ENCODE measurements at places on chromosomes 12 and 14.

DNA sequence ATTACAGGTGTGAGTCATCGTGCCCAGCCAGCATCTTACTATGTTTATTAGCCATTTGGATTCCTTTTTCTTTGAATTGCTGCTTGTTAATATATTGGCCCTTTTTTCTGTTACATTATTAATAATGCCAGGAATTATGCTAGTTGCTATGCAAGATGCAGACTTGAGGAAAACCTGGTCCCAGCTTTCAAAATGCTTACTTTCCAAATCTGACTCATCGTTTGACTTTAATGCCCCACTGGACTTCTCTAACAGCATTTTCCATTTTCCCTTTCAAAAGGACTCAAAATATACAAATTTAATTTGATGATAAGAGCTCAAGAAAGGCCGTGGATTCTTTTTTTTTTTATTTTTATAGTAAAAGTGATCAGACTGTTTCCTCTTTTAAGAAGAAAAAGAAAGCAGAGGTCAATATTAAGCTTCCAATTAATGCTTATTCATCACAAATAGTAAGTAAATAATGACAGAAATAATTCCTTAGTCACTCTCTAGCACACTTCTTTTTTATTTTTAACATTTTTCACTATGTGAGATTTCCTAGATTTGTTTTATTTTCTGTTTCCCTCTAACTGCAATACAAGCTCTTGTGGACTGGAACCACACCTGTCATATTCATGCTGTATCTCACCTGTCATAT, 146.1 kb upstream of the FGD4 start:
- no peak for DNase-seq

- DNase-seq: no peak
Observed at GRCh38 chr12:132525833-132526455, 36.0 kb downstream of the FBRSL1 start.

DNA sequence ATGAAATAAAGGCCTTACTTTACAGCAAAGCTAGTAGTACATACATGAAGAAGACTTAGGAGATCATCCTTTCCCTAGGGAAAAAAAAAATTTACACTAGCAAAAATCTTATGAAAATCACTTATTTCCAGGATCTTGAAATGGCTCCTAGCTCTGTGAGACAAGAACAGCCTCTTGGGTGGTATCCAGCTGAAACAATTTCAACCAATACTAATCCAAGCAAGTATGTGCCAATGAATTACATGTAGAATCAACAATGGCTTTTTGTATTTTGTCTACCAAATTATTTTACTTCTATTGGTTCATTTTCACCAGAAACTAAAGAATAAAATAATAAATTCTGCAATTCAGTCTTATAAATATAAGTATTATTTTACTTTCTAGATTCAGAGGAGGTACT, 2.7 kb upstream of the SLCO1A2 start:
- DNase-seq: no peak

DNA sequence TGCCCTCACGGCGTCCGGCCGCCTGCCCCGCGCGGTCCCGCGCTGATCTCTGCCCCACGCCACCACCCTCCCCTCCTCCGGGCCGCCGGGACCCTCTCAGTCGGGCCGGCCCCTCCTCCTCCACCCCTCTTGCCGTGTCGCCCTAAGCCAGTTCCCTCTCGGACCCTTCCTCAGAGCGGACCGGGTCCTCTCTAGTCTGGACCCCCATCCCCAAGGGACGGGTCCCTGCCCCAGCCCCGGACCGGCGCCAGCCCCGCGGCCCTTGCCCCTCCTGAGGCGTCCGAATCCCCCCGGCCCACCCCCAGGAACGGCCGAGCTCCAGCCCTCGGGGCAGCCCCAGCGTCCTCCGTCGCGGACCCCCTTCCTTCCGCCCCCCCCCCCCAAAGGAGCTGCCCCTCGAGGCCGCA, 485 bp downstream of the PPP4R4 start:
- DNase-seq: no peak

DNA sequence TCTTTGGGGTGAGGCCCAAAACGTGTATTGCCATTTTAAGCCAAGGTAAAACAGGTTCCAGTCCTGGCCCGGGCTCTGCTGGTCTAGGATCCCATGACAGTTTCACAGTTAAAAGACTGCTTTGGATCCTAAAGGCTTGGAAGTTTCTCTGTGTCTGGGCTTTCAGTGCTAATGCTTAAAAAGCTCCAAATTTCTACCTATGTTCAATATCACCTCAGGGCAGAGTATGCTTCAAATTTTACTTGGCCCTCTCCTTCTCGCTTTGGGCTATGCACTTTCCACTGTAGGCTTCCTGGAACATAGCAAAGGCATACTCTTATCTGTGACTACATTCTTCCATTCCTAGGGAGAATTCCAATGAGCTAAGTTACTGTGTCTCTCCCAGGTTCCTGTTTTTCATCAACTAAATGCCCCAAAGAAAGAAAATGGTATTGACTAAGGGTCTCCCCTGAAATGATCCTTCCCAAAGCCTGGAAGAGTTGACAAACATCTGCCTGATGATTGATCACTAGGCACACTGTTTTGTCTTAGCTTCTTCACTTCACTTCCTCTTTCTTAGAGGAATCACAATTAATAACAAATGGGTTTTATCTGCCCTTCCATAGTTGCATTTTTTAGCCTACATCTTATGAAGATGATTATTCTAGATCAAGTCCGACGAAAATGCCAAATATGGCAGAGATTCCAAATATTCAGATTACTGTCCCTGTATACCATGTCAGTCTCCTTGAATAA, 79.4 kb downstream of the TMTC2 start:
- DNase-seq: no peak

- no peak for DNase-seq
Observed at GRCh38 chr12:66765204-66765603, 86.3 kb upstream of the GRIP1 start.

DNA sequence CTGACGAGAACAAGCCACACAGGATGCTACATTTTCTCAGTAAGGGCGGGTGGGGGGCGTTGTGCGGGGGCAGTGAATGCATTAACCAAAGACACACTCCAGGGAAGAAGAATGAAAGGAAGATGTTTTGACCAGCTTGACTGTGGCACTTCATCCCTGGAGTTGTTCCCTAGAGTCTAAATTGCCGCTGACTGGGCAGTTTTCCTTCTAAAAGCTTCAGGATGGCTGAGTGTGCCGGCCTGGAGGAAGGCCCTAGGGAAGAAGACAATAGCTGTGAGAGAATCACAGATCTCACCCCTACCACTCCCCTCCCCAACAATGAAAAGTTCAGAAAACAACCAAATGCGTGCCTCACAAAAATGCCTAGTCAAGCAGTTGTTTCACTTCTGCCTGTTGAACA, 67.2 kb downstream of the NKX2-1 start:
- DNase-seq: no peak

DNA sequence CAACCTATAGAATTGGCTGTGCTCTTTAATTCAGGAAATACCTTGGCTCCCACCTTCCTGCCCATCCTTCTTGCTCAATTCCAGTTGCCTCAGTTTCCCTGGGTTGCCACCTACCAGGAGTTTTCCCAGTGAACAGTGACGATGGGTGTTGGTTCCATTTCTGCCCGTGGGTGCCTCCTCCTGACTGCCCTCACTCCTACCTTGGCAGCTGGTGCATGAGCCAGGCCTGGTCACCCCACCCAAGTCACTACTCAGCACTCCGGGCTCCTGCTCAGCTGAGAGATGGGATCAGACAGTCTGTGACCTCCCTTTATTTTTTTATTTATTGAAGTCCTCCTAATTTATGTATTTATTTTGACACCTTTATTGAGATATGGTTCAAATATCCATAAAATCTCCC, 31.0 kb upstream of the PTGR2 start:
- no peak for DNase-seq

DNA sequence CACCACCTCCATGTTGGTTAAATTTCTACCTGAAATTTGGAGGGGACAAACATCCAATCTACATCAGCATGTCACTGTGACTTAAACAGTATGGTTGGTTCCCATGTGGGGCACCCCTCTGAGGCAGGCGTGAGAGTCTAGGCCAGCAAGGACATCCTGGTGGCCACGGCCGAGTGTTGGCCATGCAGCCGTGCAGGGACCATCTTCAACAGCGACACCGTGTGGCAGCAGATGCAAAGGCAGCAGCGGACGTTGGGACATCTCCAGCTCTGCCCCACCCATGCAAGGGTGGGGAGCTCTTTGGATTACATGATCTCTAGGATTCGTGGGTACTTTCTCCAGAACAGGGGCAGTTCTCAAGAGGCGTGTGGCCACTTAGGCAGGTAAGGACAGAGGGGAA, 49.8 kb downstream of the NOC4L start:
- DNase-seq: no peak

GRCh38 chr14:59831121-59831730, 39.4 kb downstream of the RTN1 start:
- DNase-seq: no peak

- no peak for DNase-seq
Observed at GRCh38 chr14:69594846-69595245, 16.6 kb upstream of the SUSD6 start.

DNA sequence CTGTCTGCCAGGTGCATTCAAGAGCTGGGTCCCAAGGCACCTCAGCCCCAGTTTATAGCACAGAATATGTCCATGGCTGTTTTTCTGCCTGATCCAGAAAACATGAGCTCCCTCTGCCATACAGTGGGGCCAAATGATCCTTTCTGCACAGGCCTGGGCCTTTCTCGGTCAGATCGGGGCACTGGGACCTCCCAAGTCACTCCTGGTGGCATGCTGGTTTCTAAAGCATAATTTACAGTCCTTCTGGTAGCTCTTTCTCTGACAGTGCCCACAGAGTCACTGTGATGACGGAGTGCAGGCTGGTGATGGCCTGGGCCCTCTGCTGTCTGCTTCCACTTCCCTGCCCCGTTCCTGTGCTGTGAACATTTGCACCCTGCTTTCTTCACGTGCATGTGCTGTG, 99.2 kb downstream of the ADGRD1 start:
- DNase-seq: no peak

- no peak for DNase-seq
Observed at GRCh38 chr12:72234886-72235285, 37.3 kb upstream of the TRHDE start.

GRCh38 chr14:68124050-68124449, 304.5 kb downstream of the RAD51B start:
- no peak for DNase-seq

DNA sequence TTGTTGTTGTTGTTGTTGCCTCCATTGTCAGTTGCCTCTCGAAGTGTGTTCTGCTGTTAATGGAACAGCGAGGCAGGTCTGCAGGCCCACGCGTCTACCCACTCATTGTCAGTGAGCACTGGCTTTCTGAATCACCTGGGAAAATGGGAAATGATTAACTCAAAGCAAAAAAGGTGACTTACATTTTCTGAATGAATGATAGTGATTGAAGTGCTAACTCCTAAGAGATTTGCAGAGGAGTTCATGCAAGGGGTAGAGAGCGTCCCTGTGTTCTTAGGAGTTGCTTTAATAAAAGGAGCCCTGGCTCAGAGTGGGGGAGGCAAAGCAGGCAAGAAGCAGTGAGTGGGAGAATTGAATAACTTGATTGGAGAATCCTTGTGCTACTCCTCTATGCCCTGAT, 177.6 kb downstream of the CAND1 start:
- no peak for DNase-seq

DNA sequence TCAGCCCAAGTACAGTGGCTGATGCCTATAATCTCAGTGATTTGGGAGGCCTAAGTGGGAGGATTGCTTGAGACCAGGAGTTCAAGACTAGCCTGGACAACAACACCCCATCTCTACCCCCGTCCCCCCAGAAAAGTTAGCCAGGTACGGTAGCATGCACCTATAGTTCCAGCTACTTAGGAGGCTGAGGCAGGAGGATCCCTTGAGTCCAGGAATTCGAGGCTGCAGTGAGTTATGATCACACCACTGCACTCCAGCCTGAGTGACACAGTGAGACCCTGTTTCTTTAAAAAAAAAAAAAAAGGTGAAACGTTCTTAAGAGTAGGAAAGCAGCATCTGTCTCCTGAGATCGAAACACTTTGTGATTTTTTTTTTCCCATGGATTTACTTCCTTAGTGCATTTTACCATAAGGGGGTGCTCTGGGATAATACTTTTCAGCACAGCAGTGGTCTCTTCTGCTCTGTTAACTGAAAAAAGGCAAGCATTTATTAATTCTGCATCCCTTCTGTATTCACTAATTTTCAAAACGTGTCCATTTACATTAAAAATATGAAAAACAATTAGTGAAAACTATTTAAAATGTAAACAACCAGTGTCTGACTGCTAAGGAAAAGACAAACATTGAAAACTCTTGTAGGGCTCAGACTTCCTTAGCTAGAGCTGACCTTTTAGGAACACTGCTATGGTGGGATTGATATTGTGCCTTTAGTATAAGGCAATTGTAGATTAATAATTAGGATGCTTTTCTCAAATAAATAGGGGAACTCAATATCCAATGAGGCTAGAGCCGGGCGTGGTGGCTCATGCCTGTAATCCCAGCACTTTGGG, 31.2 kb upstream of the USP44 start:
- DNase-seq: peak; percentile 42
